Transverse colon (tissue), 4 donors: ENCODE measurements at places on chromosomes 13 and 19.
A peak's percentile ranks its signal among the peaks of the same experiment; 100 is the strongest.

DNA sequence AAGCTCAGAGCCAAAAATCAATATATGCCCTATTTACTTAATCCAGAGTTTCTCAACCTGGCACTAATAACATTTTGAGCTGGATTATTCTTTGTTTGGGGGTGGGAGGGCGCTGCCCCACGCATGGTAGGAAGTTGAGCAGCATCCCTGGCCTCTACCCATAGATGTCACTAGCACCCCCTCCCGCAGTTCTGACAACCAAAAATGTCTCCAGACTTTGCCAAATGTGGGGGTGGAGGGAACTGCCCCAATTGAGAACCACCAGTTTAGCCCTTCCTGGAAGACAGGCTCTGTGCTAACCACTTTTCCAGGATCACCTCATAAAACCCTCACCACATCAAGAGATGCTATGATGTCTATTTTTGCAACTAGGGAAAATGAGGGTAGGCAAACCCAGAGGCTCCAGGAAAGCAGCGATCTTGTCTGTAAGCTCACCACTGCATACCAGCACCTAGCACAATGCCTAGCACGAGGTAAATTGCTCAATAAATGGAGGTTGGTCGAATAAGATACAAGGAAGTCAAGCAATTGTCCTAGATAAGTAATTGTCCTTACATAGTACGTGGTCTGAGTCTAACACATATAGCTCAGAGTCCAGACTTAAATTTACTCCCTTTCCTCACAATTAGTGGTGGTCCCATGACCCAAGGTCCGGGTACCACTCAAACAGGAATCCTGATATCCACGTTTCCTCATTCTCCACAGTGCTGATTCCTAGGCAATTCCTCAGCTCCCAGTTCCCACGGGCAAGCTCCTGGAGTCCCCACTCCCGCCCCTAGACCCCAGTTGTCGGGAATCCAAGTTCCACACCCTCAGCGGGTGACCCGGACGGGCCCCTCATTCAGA, 892 bp downstream of the TRIR start:
- no peak for DNase-seq

- no peak for DNase-seq
These were observed 26.3 kb downstream of the LYL1 start for GRCh38 chr19:13076320-13076719.

- no peak for DNase-seq
These were observed 40.2 kb downstream of the CILP2 start for GRCh38 chr19:19578252-19578651.

DNA sequence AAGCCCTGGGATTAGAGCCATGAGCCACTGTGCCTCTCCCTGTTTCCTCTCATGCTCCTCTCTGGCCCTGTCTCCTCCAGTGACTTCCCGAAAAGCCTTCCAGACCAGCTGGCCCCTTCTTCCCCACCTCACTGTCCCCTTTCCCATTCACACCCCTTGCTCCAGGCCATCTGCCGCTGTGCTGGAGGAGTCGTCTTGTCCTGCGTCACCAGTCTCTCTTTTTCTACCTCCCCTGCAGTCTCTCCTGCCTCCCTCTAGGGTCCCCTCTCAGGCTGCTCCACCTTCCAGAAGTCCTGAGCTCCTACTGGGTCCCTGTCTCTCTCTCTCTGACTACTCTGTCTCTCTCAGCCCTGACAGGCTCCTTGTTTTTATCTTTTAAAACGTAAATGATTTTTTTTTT, 5.3 kb upstream of the FFAR1 start:
- no peak for DNase-seq

- DNase-seq = no peak
These were observed 28.1 kb downstream of the TFDP1 start for GRCh38 chr13:113612607-113613006.

- DNase-seq = no peak
These were observed 329.6 kb downstream of the COG6 start for GRCh38 chr13:39985071-39985470.

- DNase-seq = peak; percentile 57
These were observed at the start of gene CCDC8 for GRCh38 chr19:46413262-46414031. TSS of gene CCDC8 (minus strand) at chr19:46413564. CDS start at chr19:46412810, 754 bp downstream.

GRCh38 chr13:103615771-103616170, 549.6 kb upstream of the SLC10A2 start:
- no peak for DNase-seq

DNA sequence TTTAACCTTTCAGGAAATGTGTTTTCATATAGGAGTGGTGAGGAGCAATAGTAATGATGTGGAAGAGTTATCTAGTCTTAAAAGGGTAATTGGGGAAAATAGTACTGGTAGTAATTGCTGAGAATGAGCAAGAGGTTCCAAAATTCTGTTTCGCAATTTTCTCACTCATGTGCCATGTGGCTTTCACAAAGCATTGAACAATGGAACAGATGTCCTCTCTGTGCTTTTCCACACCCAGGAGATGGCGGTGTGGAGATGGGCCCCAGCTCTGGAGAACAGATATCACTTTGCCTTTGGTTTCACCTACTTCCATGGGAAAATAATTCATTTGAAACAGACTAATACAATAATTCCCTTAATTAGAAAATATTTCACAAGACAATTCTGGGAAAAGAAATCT, 170.0 kb upstream of the SLC10A2 start:
- DNase-seq = no peak

DNA sequence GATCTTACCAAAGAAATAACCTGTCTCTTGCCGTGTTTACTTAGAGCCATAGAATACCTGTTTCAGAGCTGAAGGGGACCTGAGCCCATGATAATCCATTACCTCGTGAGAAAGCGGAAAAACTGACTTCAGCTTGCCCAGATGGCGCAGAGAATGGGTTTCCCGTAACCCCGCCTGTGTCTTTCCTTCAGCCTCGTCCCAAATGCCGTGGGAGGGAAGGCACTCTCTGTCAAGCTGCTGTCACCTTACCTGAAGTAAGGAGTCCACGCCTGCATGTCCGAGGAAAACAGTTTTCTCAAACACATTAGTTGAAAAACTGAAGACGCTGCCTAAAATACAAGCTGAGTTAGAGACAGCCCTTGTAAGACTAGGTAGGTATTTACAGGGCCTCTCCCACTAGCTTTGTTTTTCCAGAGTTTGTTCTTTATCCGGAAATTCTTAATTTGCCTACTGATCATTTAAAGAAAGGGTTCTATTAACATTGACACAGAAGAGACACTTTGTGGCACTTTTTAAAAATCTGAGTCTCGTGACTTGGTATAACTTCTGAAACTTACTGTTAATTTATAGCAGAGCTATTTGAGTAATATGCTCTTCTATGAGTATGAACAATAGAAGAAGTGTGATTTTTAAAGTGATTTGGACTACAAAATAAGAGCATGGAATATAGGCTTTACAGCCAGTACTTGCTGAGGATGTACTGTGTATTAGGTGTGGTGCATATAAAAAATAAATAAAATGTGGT, 1.3 kb upstream of the INTS6 start:
- DNase-seq = peak; percentile 33

GRCh38 chr19:49676136-49676783, 811 bp upstream of the PRMT1 start:
- DNase-seq = peak; percentile 90

DNA sequence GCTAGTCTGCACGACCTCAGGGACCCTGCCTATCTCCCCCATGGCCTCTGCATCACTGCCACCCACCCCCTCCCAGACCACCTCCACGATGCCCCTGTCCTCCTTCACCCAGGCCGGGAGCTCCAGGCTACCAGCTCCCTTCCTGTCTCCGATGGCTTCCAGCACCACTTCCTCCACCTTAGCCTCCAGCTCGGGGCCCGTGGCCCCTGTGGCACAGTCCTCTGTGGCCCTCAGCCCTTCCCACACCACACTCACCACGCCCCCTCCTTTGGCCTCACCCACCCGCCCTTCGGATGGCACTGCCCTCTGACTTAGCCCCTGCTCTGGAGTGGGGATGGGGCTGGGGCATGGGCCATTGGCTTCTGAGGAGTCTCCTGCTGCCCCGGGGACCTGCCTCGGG, 7.2 kb downstream of the PALM3 start:
- no peak for DNase-seq

DNA sequence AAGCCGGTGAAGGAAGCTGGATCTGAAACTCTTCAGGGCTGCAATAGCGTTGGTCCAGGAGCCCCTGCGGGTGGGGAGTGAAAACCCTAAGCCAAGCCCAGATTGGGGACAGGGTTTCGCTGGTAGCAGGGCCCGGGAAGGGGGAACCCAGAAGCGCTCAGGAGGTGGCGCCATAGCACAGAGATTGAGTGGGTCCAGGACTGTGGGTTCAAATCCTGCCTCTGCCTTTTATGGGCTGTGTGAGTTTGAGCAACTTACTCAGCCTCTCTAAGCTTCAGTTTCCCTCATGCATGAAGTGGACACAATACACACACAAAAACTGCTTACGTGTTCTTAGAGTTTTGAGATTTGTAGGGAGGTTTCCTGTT, 8.3 kb upstream of the SYCN start:
- peak; percentile 26 for DNase-seq

GRCh38 chr19:34365463-34366401, 736 bp downstream of the GPI start:
- DNase-seq = peak; percentile 56

DNA sequence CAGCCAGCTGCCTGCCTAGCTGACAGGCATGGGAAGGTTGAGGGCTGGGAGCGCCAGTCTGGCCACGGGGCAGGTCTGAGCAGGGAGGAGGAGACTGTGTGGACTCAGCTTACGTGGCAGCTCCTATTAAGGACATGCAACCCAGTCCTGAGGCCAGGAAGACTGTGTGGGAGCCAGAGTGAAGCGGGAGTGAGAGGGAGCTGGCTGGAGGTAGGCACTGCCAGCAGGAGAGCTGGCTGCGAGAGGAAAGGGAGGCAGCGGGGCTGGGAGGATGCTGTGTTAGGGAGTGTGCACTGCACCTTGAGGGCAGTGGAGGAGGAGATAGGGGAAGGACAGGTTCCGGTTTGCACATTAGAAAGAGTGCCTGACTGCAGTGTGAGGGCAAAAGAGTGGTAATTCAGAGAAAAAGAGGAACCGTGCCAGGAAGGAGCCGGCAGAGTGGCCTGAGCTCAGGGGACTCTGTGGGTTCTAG, 99.2 kb downstream of the SLC7A1 start:
- DNase-seq = no peak

- DNase-seq = no peak
These were observed 44.6 kb downstream of the SMAD9 start for GRCh38 chr13:36875431-36875830.

DNA sequence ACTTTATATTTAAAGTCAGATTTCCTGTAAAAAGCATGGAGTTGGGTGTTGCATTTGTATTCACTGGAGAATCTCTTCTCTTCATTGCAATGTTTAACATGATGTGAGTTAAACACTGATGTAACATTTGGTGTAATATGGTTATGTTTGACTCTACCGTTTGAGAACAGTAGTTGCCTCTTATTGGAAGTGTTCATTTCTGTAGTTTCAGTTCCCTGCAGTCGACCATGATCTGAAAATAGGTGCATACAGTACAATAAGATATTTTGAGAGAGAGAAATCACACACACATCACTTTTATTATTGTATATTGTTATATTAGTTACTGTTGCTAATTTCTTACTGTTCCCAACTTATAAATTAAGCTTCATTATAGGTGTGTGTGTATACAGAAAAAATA, 105.2 kb upstream of the SPACA7 start:
- no peak for DNase-seq

DNA sequence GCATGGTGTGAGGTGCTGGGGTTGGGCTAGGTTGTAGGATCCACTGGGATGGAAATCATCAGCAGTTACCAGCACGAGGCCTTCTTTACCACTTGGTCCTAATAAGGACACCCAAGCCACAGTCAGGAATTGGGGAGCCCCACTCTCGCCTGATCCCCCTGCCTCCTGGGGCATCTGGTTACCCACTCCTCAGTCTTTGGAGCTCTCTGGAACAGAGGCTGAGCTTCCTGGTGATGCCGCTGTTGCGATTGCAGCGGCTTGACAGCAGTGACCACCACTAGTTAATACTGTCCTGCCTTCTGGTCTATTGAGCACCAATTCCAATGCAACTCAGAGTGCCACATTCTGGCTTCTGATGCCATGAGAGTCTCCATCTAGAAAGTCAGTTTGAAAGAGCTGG, 13.5 kb downstream of the TMEM272 start:
- DNase-seq = no peak

GRCh38 chr19:20926796-20927195, 3.7 kb downstream of the ZNF85 start:
- no peak for DNase-seq

GRCh38 chr13:110706570-110707372, 855 bp upstream of the CARS2 start:
- no peak for DNase-seq

DNA sequence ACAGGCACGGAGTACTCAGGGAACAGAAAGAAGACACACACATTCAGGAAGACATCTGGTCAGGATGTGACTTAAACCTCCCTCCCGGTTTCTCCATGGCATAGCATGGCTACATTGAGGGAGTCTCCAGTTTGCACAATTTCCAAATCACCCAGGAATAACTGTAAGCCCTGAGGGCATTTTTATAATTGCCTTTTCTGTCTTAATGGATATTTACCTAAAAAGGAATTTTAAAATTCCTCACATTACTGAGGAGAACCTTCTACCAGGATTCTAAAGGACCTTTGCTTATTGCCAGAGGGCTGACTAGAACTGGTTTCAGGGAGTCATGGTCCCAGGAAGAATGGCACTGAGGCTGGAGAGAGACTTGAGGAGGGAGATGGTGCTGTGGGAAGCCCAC, 21.4 kb downstream of the PEG3 start:
- no peak for DNase-seq

- DNase-seq = peak; percentile 82
These were observed 920 bp upstream of the UBE2L5 start for GRCh38 chr13:30421093-30422053.

GRCh38 chr19:21970466-21970865, 40.3 kb downstream of the ZNF208 start:
- DNase-seq = no peak

DNA sequence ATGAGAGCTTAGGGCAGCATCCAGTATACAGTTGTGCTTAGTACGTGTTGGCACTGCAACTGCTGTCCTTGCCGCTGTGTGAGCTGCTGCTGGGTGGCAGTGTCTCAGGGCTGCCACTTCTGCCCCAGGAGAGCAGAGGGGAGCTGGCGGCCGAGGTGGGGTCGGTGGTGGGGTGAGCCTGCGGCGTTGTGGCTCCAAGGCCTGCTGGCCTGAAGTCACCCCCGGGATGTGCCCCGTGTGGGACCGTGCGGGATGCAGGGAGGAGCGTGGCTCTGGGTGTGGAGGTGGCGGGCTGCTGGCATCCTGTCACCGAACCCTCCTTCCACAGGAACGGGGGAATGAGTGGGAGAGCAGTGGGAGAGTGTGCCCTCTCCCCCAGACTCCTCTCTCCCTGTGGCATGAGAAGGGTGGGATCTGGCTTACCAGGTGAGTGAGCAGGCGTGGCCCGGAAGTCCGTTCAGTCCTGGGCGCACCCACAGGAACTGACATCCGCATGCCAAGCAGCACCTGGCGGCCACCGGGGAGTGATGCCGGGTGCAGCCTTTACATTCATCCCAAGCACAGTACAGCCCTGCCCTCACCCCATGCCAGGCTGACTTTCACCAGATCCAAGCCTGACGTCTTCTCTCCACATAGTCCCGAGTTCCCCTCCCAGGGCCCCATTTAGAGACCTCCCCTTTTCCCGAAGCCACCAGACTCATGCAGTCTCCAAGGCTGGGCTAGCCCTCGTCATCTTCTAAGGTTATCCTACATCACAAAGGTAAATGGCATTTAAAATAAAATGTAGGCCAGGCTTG, 26.6 kb downstream of the MCF2L start:
- DNase-seq = peak; percentile 86

GRCh38 chr13:78084401-78084800, 165.8 kb upstream of the EDNRB start:
- DNase-seq = no peak
